ENCODE measurements at places on chromosomes 3 and 15.

DNA sequence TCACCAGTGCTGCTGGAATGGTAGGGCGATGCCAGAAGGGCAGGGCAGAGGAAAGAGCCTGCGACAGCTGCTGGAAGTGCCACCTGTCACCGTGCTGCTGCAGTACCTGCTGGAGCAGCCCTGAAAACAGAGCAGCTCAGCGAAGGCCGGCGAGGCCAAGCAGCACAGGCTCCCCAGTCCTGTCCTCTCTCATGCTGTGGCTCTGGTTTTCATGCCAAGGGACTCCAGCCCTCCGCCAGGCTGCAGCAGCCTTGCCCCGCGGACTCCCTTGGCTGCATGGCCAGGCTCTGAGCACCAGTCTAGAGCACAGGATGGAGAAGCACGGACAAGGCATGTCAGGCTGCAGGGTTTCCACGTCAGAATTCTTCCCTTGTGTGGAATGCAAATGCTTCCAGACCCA, 43.9 kb downstream of the ADCY5 start:
- no peak for DNase-seq

- no peak for DNase-seq
These were observed 32.3 kb downstream of the ROBO2 start for GRCh38 chr3:77072232-77072631.

DNA sequence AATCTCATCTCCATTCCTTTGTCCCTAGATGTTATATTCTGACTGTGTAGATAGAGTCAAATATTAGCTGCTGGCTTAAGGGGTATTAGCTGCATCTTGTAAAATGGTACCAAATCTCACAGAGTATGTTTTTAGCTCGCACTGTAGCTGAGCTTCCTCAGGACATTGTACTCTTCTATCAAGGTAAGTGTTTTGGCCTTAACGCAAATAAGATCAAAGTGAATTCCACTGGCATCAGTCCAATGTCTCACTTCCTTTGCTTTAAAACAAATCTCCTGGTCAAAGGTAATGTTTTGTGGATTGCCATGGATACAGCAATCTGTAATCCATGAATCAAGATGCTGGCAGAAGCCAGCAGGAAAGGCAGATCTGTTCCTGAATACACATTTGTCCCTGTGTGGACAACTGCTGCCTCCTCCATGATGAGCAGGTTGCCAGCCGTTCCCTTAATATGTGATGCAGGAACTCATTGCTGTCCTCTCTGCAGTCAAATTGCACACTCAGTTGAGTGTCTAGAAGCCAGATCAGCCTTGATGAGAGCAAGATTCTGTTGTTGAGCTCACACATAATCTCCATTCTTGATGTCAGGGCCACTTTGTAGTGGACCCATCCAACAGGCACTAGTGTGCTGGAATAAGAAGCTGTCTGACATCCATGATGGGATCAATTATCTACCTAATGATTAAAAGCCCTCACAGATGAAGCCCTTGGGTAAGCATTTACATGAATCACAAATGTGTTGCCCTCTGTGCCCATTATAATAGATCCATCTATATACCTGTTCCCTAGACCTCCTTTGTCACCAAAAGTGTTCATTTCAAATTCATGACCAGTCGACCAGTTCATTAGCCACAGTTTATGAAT, 96.6 kb upstream of the AGTR1 start:
- DNase-seq, result no peak

DNA sequence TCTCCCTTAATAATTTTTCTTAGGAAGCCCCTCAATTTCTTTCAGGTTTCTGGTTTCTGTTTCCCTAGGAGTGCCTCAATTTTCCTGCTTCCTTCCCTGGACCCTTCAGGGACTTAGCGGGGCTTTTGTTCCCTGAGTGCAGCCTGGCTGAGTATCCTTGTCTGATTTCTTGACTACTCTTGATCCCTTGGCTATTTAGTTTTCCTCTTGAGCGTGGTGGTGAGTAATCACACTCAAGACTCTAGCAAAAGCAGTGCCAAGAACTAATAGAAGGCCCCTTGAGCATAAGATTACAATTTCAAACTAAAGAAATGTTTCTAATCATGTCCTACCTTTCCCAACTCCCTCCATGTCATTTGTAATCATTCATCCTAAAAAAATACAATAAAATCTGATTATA, 94.3 kb upstream of the C3orf80 start:
- DNase-seq, result no peak

DNA sequence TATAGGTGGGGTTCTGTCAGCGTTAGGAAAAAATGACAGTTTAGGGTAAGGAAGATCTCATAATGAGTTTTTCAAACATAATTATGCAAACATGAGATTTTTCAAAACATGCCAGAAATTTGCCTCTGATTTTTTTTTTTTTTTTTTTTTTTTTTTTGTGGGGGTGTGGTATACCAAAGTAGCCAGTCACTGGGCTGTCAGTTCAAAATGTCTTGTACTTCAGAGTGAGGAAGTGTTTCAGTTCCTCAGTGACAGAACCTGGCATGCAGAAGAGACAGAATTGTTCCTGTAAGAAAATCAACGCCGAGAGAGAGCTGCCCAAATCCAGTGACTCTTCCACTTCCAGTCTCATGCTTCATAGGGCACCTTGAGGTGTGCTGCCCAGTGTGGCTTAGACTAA, 9.7 kb downstream of the NCBP2 start:
- DNase-seq, result no peak

All from cortex of kidney (tissue), 1 donor.